ENCODE measurements at places on chromosomes 4 and X. TPM values are rescaled to one million over a fixed set of nuclear protein-coding genes. Genes with fewer than 3 reads are reported as not detected.

DNA sequence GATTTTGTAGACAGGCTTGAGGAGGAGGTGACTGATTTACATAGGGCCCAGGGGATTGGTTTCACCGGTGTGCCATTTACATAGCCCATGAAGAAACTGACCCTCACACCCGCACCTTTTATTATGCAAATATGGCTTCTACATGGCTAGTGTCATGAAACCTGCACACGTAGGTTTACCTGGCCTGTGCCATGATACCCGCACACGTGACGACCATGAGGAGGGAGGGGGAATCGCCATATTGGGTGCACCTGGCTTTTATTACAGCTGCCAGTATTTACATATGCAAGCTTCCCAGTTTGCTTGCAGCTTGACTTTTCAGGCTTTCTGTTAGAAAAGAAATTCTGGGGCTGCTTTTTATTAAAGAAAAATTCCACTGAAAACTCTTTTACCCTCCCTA is 359.7 kb downstream of the ADAM29 start:
- no peak for DNase-seq

DNA sequence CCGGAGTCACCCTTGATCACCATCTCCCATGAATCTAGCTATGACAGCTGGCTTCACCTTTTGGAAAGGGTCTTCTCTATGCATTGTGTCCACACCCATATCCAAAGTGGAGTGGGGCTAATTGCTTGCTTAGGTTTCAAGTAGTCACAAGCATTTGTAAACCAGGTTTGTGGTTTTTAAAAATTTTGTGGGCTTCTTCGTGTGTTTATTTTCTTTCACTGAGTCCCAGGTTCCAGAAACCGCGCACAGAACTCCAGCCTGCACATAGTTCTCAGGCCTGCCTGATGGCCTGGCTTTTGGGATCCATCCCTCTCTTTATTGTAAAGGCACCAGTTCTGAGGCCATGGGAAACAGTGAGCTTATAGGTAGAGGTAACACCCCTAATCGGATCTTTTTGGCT is 70.2 kb upstream of the TLR3 start:
- no peak for DNase-seq

Gene IQCM
- not detected for total RNA-seq

Gene MAGEB10
- not detected for total RNA-seq

DNA sequence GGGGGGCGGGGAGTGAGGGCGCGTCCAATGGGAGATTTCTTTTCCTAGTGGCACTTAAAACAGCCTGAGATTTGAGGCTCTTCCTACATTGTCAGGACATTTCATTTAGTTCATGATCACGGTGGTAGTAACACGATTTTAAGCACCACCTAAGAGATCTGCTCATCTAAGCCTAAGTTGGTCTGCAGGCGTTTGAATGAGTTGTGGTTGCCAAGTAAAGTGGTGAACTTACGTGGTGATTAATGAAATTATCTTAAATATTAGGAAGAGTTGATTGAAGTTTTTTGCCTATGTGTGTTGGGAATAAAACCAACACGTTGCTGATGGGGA is 1.1 kb downstream of the HTT start:
- no peak for DNase-seq

Gene HAND2
- 87.0 TPM for total RNA-seq

Gene HERC3
- total RNA-seq: 40.6 TPM

- no peak for DNase-seq
Measured at GRCh38 chr4:1760521-1761071, 32.5 kb upstream of the FGFR3 start.

DNA sequence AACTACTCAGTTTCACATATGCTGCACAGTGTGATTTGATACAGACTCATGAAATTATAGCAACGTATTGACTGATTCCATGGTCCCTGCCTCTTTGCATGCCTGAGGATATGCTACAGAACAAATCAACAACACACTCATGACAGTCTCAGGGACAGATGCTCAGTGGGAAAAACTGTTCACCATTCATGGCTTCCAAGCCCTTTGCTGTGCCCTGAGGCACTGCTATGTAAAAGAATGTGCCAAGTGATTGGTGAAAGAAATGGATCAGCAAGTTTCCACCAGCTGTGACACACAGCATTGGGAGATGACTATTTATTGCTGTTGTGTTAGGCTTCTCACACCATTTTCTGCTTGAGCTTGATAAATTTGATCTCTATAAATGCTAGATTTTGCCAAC is 825.6 kb upstream of the INTU start:
- no peak for DNase-seq

Gene STK32B
- 0.30 TPM for total RNA-seq

- no peak for DNase-seq
Measured at GRCh38 chrX:10507876-10508275, 112.5 kb downstream of the MID1 start.

Gene GPR34
- total RNA-seq: 1.0 TPM

GRCh38 chrX:110803506-110803905 is 7.9 kb upstream of the CHRDL1 start:
- no peak for DNase-seq

GRCh38 chrX:25083661-25084060 is 67.9 kb upstream of the ARX start:
- DNase-seq: no peak

Gene USP17L10
- not detected for total RNA-seq

GRCh38 chrX:4547213-4547836 is 833.9 kb upstream of the PRKX start:
- no peak for DNase-seq

DNA sequence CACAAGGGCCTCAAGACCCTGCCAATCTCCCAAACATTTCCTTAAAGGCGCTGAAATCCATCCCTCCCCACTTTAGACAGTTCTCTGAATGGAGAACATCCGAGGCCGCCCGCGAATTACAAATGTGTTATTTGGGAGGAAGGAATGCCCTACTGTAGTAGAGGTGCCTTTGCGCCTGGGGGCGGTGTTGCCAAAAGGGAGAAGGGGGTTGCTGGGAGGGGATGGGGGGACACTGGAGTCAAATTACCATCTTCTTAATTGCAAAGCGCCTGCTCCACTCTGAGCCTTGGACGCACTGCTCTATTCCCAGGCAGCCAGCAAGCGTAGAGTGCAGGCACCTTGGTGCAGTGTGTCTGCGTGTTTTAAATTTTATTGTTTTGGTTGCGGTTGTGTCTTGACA is 2.7 kb downstream of the TMEM255A start:
- DNase-seq: no peak

Gene GLOD5
- not detected for total RNA-seq

Gene FAM47C
- not detected for total RNA-seq

- DNase-seq: peak; percentile 17
Measured at GRCh38 chrX:74924449-74925224, 615 bp downstream of the NEXMIF start.

Gene DCAF8L2
- not detected for total RNA-seq

- no peak for DNase-seq
Measured at GRCh38 chr4:76764251-76764650, 133.7 kb downstream of the SOWAHB start.

- DNase-seq: no peak
Measured at GRCh38 chr4:154911097-154911496, 130.0 kb downstream of the RBM46 start.

DNA sequence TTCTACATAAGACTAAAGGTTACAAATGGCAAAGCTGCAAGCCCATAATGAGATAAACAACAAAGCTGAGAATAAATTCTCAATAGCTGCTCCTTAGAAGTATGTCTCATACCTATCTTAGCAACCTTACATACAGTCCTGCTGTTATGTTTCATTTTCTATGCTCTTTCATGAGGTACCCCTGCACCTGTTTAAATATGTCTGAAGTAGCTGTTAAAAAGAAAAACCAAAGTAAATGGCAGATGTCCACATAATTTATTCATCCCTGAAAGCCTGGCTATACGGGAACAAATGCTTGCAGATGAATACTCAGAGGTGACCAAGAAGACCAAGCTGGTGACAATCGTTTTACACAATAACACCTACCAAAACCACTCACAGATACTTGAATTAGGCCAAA is 22.5 kb downstream of the PPA2 start:
- DNase-seq: no peak

Gene NKX6-1
- not detected for total RNA-seq

Gene WNK3
- 0.37 TPM for total RNA-seq

Gene NUDT10
- total RNA-seq: 0.14 TPM

Gene ASMT
- total RNA-seq: not detected

GRCh38 chr4:59060002-59060846 is 1950.0 kb upstream of the IGFBP7 start:
- no peak for DNase-seq

DNA sequence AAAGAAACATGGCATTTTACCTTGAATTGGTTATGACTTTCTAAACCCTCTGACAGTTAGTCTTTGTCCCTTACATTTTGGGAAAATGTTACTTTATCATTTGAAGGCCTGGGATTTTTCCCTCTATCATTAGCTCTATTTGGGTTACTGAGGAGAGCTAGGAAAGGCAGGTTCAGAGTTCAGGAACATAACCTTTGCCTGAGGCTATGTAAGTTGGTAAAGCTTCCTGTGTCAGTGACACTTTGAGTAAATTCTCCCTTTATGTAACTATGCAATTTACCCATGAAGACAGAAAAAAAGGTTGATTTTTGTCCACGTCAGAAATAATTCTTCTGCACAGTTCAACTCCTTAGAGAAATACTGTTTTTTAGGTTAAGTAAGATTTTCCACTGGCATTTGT is 171.8 kb upstream of the NRK start:
- no peak for DNase-seq

All from heart right ventricle (tissue), 16 donors.